Right renal pelvis (tissue), 4 donors: ENCODE measurements at places on chromosomes 2 and 18. TPM values are rescaled to one million over a fixed set of nuclear protein-coding genes. Genes with fewer than 3 reads are reported as not detected.

The DYNAP gene
- not detected for polyA plus RNA-seq

The ZNF512 gene
- polyA plus RNA-seq: 79.6 TPM

The CXCR1 gene
- not detected for polyA plus RNA-seq

The PTH2R gene
- polyA plus RNA-seq: 31.1 TPM

The NEB gene
- 16.6 TPM for polyA plus RNA-seq

The FHOD3 gene
- polyA plus RNA-seq: 42.9 TPM

The PLB1 gene
- 1.2 TPM for polyA plus RNA-seq

The PLA2R1 gene
- polyA plus RNA-seq: 115 TPM

The PCGF1 gene
- 25.0 TPM for polyA plus RNA-seq

The UGT1A10 gene
- polyA plus RNA-seq: not detected

The GAL3ST2 gene
- polyA plus RNA-seq: 0.30 TPM

The IRS1 gene
- polyA plus RNA-seq: 13.2 TPM

The TBR1 gene
- polyA plus RNA-seq: 0.03 TPM

The RSAD2 gene
- 5.1 TPM for polyA plus RNA-seq

The CNGA3 gene
- polyA plus RNA-seq: not detected

The FSIP2 gene
- 2.8 TPM for polyA plus RNA-seq

The NRBP1 gene
- polyA plus RNA-seq: 138 TPM

The CCDC74A gene
- polyA plus RNA-seq: 16.0 TPM

The CROCC2 gene
- polyA plus RNA-seq: not detected

The SEC11C gene
- polyA plus RNA-seq: 70.4 TPM

The ANO7 gene
- 2.6 TPM for polyA plus RNA-seq

The NXPH2 gene
- 5.1 TPM for polyA plus RNA-seq

The C2orf66 gene
- not detected for polyA plus RNA-seq

The LAMA3 gene
- polyA plus RNA-seq: 2.0 TPM

The ANKRD30B gene
- 0.24 TPM for polyA plus RNA-seq

The PFN4 gene
- polyA plus RNA-seq: 3.2 TPM

The ACTR3 gene
- 174 TPM for polyA plus RNA-seq

The REG3A gene
- not detected for polyA plus RNA-seq

The TCF23 gene
- 0.59 TPM for polyA plus RNA-seq

The DPP10 gene
- 14.6 TPM for polyA plus RNA-seq

The CHRND gene
- 0.32 TPM for polyA plus RNA-seq

The KCNIP3 gene
- polyA plus RNA-seq: 15.4 TPM

The ATP9B gene
- polyA plus RNA-seq: 29.0 TPM

The IL1B gene
- polyA plus RNA-seq: 0.43 TPM

The NAT8 gene
- polyA plus RNA-seq: 23.7 TPM

The CNPPD1 gene
- 75.3 TPM for polyA plus RNA-seq

The PREB gene
- polyA plus RNA-seq: 51.5 TPM

The CFAP65 gene
- polyA plus RNA-seq: 0.19 TPM

The CDK15 gene
- polyA plus RNA-seq: 0.99 TPM

The MBP gene
- polyA plus RNA-seq: 25.1 TPM

The SNRPD1 gene
- 170 TPM for polyA plus RNA-seq

The LYPD6B gene
- polyA plus RNA-seq: 27.1 TPM

The RAD51AP2 gene
- 0.18 TPM for polyA plus RNA-seq

The KCNJ3 gene
- 7.4 TPM for polyA plus RNA-seq
